Activated T-helper 9 cell treated with anti-CD3 and anti-CD28 coated beads, Interleukin-2, amount 50 U/mL, for 16 hours (primary cell): ENCODE measurements at places on chromosomes 16 and 17.

- DNase-seq: no peak
Observed at GRCh38 chr17:72697602-72698146, 394.8 kb downstream of the SLC39A11 start.

GRCh38 chr17:63611354-63611753, 10.7 kb downstream of the TACO1 start:
- DNase-seq: no peak

DNA sequence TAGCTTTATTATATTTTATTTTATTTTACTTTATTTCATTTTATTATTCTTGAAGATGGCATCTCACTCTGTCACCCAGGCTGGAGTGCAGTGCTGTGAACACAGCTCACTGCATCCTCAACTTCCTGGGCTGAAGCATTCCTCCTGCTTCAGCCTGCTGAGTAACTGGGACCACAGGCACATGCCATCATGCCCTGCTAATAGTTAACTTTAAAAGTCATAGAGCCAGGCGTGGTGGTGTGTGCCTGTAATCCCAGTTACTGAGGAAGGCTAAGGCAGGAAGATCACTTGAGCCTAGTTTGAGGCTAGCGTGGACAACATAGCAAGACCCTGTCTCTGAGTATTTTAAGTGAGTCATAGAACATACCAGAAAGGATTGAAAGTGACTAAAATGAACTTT, 38.7 kb downstream of the ESRP2 start:
- no peak for DNase-seq

DNA sequence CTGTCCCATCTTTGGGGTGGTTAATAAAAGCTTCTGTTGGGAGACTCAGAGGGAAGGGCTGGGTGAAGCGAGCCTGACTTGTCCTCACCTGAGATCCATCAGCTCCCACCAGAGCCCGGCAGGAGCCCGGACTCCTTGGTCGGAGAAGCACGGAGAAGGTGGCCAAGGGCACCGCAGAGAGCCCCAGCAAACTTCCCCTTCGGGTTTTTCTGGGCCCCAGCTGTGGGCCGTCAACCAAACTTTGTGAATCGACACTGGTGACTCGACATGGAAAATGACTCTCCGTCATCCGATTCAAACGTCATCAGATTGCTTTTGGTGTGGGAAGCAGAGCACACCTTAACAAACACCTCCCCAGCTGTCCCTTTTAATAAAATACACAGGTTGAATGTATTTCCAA, 21.4 kb downstream of the ENPP7 start:
- DNase-seq: no peak

DNA sequence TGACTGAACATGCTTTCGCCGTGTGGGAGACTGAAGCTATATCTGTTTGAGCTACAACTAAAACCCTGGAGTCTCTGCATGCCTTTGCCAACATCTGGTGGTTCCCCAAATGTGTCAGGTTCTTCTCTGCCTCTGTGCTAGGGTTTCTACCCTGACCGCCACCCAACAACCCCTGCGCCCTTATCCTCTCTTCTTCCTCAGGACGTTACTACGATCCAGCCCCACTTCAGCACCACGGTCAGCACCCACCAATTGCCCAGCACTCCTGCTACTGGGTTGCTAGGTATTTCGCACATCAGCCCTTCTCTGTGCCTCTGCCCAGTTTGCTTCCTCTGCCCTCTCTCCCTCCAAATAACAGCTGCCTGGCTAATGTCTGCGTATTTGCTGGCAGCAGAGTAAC, 106.3 kb upstream of the HSBP1 start:
- no peak for DNase-seq
